ENCODE measurements at places on chromosomes 3 and 15. TPM values are rescaled to one million over a fixed set of nuclear protein-coding genes. Genes with fewer than 3 reads are reported as not detected.
A peak's percentile ranks its signal among the peaks of the same experiment; 100 is the strongest.

Gene SCN11A
- not detected for total RNA-seq

Gene CNTN3
- total RNA-seq, result 3.6 TPM

GRCh38 chr3:42262525-42262924, 3.5 kb downstream of the CCK start:
- DNase-seq, result peak; percentile 80

Gene SAMD7
- not detected for total RNA-seq

- DNase-seq, result peak; percentile 23
Measured at GRCh38 chr15:57251308-57251707, 125.0 kb upstream of the CGNL1 start.

Gene ZNF620
- total RNA-seq, result 0.72 TPM

DNA sequence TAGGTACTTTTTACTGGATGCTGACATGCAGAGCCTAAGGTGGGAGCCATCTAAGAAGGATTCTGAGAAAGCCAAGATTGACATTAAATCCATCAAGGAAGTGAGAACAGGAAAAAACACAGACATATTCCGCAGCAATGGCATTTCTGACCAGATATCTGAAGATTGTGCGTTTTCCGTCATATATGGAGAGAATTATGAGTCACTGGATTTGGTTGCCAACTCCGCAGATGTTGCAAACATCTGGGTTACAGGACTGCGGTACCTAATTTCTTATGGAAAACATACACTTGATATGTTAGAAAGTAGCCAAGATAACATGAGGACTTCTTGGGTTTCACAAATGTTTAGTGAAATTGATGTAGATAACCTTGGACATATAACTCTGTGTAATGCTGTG, 125.1 kb downstream of the PLCL2 start:
- no peak for DNase-seq

Gene CCR9
- total RNA-seq, result not detected

- DNase-seq, result no peak
Measured at GRCh38 chr3:66582721-66583423, 82.0 kb upstream of the LRIG1 start.

Gene PLA2G4E
- total RNA-seq, result not detected

- no peak for DNase-seq
Measured at GRCh38 chr15:83066034-83066733, 868 bp downstream of the BTBD1 start.

GRCh38 chr15:74549816-74550215, 8.8 kb downstream of the ARID3B start:
- no peak for DNase-seq

- no peak for DNase-seq
Measured at GRCh38 chr15:99441871-99442251, 123.9 kb upstream of the MEF2A start.

Gene HPS3
- total RNA-seq, result 25.6 TPM

DNA sequence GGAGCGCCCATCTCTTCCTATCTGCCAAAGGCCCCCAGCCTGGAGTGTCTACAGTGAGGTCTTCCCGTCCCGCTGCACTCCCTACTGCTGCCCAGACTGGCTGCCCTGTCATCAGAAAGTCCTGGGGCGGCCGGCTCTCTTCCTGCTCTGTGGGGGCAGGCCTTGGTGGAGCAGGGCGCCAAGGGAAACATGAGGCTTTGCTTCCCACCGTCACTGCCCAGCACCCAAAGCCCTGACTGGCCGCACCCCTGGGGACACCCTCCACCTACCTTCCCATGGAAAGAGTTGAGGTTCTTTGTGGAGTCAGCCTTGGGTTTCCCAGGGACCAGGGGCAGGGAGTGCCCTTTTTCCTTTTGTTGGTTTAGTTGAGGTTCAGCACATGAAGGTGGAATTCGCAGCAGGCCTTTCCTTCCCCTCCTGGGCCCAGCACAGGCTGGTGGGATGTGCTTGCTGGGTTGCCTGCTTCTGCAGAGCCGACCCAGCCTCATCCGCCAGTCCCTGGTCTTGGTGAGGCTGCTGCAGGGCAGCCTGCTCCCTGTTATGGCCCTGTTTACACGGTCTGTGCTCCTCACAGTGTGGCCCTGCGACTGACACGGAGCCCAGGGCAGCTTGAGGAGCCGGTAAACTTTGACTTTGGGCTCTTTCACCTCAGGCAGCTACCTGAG, 51.8 kb upstream of the PLXNA1 start:
- DNase-seq, result no peak

GRCh38 chr3:61733876-61734275, 172.5 kb downstream of the PTPRG start:
- no peak for DNase-seq

GRCh38 chr3:48625600-48625999, 4.0 kb upstream of the TMEM89 start:
- DNase-seq, result no peak

GRCh38 chr3:66606868-66607267, 106.0 kb upstream of the LRIG1 start:
- DNase-seq, result no peak

Data from IMR-90 (cell line).